ENCODE measurements at places on chromosomes 3 and 15. TPM values are rescaled to one million over a fixed set of nuclear protein-coding genes. Genes with fewer than 3 reads are reported as not detected.

The SAMMSON gene
- not detected for total RNA-seq

- peaks cover 8% of the 10 kb centered on the region for H3K36me3 ChIP-seq
- H3K4me3 ChIP-seq: no peak overlapping the region
- DNase-seq: no peak
- peaks cover 3% of the 10 kb centered on the region for H3K27me3 ChIP-seq
- peaks cover 18% of the 10 kb centered on the region for H3K4me1 ChIP-seq
Measured at GRCh38 chr15:94174399-94174802, 57.0 kb upstream of the MCTP2 start.

DNA sequence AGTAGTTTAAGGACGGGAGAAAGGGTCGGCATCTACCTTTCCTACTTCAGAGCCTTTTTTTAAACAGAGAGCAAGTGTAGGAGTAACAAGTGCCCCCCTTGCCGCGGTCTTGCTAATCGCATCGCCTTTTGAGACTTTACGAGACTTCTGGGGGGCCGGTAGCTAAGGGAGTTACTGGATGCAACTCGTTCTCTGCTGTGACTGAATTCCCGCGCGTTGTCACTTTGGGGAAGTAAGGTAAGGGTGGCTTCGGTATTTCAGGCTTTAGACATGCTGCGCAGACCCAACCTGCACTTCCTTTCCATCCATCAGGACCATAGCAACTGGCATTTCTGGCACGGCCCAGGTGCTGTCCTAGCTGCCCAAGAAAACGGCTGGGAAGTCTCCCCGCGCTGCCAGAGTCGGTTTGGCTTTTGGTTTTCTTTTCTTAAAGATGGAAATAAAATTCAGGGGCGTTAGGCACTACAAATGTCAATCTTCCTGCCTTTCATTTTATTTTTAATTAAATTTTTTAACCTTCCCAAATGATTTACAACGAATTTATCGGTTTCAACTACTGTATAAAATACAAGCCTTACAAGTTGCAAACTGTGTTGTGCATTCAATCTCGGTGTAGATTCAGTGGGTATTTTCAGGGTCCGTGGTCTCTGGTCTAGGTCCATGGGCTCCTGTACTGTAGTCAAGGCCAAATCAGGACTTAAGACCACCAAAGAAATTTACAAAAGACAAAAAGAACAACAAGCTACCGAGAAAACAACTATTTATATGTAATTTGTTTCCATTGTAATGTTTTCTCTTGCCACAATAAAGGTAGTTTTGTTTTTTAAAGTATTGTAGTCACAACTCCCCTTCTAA lies 3.5 kb downstream of the MECOM start:
- H3K4me1 ChIP-seq: peaks cover 36% of the 10 kb centered on the region
- peaks cover 85% of the 10 kb centered on the region for H3K27me3 ChIP-seq
- H3K36me3 ChIP-seq: no peaks in the 10 kb centered on the region
- no peak for DNase-seq
- no peak overlapping the region for H3K27ac ChIP-seq
- H3K4me3 ChIP-seq: peak overlapping the region; percentile 83

- H3K4me3 ChIP-seq: peak overlapping the region; percentile 58
- no peaks in the 10 kb centered on the region for H3K27me3 ChIP-seq
- H3K27ac ChIP-seq: peak overlapping the region; percentile 64
- no peak for DNase-seq
- H3K36me3 ChIP-seq: peaks cover 2% of the 10 kb centered on the region
Measured at GRCh38 chr3:114294940-114295480, 1.2 kb downstream of the TIGIT start.

DNA sequence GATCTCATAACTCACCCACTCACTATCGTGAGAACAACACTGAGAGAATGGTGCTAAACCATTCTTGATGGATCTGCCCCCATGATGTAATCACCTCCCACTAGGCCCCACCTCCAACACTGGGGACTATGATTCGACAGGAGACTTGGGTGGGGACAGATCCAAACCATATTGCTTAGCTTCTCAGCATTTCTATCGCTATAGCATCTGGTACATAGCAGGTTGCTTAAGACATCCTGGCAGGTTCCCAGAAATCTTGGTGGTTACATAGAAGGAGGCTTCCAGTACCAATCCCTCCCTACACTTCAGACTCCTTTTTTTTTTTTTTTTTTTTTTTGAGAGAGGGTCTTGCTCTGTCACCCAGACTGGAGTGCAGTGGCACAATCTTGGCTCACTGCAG lies 487.8 kb downstream of the EDEM1 start:
- no peaks in the 10 kb centered on the region for H3K36me3 ChIP-seq
- H3K4me3 ChIP-seq: no peak overlapping the region
- no peak overlapping the region for H3K27ac ChIP-seq
